ENCODE measurements at places on chromosomes 13 and 19.

DNA sequence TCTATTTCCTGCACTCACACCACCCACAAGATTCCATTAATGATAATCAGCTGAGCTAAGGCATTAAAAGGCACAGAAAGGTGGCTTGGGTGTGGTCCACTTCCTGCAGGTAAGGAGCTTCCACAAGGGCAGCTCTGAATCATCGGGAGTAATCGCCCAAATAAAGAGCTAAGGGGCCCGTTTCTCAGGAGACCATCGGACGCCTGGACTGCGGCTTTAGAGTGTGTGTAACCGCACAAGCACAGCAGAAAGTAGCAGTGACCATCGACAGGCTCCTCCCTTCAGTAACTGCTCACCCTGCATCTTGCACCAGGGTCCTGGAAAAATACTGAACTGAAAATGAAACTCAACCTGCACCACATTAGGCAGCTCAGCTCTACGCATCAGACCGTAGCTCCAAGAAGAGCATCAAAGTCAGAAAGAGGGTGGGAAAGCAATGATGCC lies 6.0 kb downstream of the STK24 start:
- peak; percentile 55 for DNase-seq

DNA sequence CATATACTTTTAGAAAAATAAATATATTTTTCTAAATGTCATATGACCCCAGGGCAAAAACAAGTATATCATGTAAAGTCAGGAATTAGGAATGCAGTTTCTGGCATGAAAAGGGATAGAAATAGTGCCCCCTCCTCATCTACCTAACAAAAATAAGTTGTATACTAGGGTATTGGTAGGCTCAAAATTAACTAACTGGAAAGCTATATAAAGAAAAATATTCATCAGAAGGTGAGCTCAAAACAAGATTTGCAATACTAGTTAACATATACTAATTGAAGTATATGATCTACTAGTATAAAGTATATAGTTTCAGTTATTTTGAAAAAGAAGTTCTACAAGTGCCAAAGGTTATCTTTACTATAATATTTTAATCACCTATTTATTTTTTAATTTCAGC lies 200.2 kb downstream of the GPC5 start:
- DNase-seq, result no peak

DNA sequence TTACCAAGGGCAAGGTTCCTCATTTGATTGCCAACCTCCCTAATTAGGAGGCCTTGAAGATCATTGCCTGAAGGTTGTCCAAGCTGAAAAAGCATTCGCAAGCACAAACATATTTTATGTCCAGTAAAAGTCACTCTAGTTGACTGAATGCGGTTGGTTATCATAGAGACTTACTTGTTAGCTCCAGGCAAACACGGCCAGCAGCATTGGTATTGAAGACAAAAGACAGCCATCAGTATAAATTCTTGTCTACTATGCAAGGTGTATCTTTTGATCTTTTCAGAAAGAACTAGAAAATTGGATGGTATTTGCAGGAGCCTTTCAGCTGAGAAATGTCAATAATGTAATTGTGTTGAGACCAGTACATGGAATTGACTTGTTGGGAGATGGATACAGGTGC lies 129.9 kb downstream of the GPC6 start:
- no peak for DNase-seq

DNA sequence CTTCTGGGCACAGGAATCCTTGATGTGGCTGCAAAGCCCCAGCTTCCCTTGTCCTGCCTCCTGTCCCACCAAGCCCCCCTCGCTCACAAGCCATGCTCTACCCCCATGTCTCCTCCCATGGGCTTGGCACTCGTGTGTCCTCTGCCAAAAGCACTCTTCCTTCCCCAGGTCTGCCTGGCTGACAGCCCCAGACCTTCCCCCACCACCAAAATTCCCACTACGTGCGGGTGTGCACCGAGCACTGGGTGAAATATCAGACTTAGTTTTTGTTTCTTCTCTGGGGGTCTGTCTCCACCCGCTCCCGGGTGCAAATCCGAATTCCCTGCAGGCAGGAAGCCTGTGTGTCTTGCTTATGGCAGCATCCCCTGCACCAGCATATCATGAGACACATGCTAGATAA lies 5.9 kb upstream of the VSTM2B start:
- DNase-seq, result no peak

DNA sequence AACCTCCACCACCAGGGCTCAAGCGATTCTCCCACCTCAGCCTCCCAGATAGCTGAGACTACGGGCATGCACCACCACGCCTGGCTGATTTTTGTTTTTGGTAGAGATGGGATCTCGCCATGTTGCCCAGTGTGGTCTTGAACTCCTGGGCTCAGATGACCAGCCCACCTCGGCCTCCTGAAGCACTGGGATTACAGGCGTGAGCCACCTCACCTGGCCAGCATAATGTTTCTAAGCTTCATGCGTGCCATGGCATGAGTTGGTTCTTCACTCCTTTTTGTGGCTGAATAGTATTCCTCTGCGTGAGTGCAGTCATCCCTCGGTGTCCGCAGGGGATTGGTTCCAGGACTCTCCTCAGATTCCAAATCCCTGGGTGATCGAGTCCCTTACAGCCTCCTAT lies 4.2 kb upstream of the ZNF579 start:
- no peak for DNase-seq

DNA sequence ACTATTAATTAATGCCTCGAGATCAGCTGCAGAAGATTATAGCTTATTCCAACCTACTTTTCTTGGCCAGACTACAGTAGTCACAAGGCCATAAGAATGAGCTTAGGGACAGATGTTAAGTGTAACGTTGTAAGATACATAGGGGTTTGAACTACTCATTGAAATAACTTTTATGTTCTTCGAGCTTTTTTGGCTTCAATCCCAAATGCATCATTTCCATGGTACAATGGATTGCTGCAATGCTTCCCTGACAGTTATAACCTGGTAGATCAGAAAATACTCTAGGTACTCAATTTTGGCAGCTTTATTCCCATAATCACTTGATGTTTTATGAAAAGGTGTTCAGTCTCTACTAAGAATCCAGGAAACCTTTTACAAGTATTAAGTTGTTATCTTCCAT lies 2216.7 kb upstream of the PCDH20 start:
- DNase-seq, result no peak

- DNase-seq, result no peak
These were observed 36.1 kb upstream of the TMEM255B start for GRCh38 chr13:113722921-113723320.

- DNase-seq, result no peak
These were observed 10.2 kb upstream of the SIGLEC6 start for GRCh38 chr19:51541458-51542357.

GRCh38 chr13:109130093-109130835 lies 500.9 kb downstream of the MYO16 start:
- DNase-seq, result no peak

DNA sequence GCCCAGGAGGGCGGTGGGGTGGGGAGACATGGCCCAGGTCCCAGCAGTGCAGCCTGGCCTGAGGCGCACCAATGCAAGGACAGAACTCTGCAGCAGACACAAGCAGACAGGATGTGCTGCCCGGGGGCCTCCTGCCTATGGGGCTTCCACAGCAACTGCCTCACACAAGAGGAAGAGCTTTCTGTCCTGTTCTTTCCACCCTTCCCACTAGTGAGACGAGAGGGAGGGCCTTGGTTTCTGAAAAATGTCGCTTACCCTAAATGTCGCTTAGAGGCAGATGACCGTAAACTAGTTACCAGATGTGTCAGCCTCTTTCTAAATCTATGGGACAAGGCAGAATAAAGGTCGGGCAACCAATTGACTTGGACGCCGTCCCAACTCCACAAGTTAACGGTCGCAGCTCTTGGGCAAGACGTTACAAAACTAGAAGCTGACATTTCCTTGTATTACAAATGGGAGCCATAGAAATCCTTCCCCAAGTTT lies at the start of gene LAIR1:
Gene LAIR1, minus strand, starts transcription at position 157 of the 483 bp plus-strand sequence. Its CDS starts 127 bp downstream, at position 30.
- DNase-seq, result peak; percentile 74

GRCh38 chr13:38854226-38854625 lies 136.4 kb downstream of the STOML3 start:
- no peak for DNase-seq

DNA sequence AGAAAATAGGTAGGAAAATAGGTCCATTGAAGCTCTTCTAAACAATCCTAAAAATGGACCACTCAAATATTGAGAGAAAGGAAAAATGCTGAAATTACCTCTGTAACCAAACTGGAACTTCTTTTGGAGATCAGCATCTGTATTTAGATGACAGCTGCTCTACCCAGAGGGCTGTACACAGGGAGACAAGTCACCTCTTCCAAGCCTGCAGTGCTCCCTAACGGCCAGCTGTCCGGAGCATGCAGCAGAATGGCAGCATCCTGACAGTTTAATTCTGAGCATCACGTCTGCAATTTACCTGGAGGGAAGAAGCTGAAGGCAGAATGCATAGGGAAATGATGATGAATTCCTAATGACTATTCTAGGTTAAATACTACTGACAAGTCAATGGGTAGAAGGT lies 62.8 kb upstream of the DIAPH3 start:
- DNase-seq, result no peak

Data from activated T-cell treated with anti-CD3 and anti-CD28 coated beads, Interleukin-2, amount 50 U/mL, for 48 hours (primary cell).